ENCODE measurements at places on chromosomes 12 and 14. TPM values are rescaled to one million over a fixed set of nuclear protein-coding genes. Genes with fewer than 3 reads are reported as not detected.

Gene ATF7IP
- total RNA-seq, result 176 TPM

Gene HOXC4
- 69.4 TPM for total RNA-seq

Gene ATXN2
- total RNA-seq, result 149 TPM

Gene KDM2B
- 61.1 TPM for total RNA-seq

Gene POLE
- total RNA-seq, result 114 TPM

Gene PLA2G1B
- not detected for total RNA-seq

Gene SMIM41
- total RNA-seq, result not detected

- H3K27me3 ChIP-seq, result no peaks in the 10 kb centered on the region
- H3K36me3 ChIP-seq, result peaks cover 26% of the 10 kb centered on the region
- DNase-seq, result no peak
- peaks cover 11% of the 10 kb centered on the region for H3K4me1 ChIP-seq
Observed at GRCh38 chr12:42361909-42362646, 36.1 kb downstream of the PPHLN1 start.

DNA sequence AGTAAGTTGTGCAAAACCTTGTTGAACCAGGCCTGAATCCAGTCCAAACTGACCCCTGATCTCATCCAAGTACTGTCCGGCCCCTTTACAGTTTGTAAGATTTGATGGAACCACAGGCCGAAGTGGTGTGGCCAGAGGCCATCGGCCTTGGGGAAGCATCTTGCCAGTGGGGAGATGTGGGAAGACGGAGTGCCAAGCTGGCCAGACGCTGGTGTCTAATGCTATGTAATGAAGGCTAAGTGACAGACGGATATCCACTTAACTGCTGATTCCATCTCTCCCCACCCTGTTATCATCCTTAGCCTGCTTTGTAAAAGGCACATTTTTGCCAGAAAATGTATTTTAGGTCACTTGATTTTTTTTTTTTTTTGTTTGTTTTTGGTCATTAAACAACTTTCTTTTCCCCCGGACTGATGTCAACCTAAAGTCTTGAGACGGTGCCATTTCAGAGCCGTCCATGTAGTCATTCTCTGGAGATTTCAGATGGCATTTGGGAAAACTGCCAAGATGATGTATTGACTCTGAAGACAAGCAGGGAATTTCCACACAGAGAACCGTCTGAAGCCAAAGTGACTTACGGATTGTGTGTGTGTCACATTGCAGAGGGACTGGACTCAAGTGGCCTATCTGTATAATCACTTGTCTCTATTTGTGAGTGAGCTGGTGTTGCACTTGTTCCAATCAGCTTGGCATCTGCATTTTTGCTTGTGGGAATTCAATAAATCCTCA lies 86.5 kb upstream of the MANSC4 start:
- H3K4me1 ChIP-seq, result peaks cover 26% of the 10 kb centered on the region
- no peak overlapping the region for H3K27ac ChIP-seq
- H3K27me3 ChIP-seq, result no peaks in the 10 kb centered on the region
- no peaks in the 10 kb centered on the region for H3K36me3 ChIP-seq
- H3K4me3 ChIP-seq, result no peak overlapping the region

- H3K4me1 ChIP-seq, result no peaks in the 10 kb centered on the region
- no peaks in the 10 kb centered on the region for H3K36me3 ChIP-seq
- no peak overlapping the region for H3K4me3 ChIP-seq
- H3K27me3 ChIP-seq, result peaks cover 17% of the 10 kb centered on the region
- DNase-seq, result no peak
- H3K27ac ChIP-seq, result no peak overlapping the region
Observed at GRCh38 chr12:94498073-94498472, 38.4 kb upstream of the CEP83 start.

- peaks cover 6% of the 10 kb centered on the region for H3K4me1 ChIP-seq
- H3K4me3 ChIP-seq, result no peak overlapping the region
- H3K36me3 ChIP-seq, result no peaks in the 10 kb centered on the region
- H3K27ac ChIP-seq, result no peak overlapping the region
- H3K27me3 ChIP-seq, result no peaks in the 10 kb centered on the region
Observed at GRCh38 chr14:92997343-92998061, 74.6 kb downstream of the CHGA start.

DNA sequence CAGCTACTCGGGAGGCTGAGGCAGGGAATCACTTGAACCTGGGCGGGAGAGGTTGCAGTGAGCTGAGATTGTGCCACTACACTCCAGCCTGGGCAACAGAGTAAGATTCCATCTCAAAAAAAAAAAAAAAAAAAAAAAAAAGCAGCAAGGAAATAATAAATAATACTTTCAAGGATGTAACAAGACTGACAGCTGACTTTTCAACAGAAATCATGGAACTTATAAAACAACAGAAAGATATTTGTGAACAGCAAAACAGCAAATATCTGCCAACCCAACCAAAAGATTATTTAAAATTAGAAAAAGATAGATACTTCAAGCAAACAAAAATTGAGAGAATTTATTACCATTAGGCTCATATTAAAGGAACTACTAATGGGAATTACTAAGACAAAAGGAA lies 115.1 kb downstream of the TSHR start:
- H3K36me3 ChIP-seq, result peaks cover 2% of the 10 kb centered on the region
- no peaks in the 10 kb centered on the region for H3K4me1 ChIP-seq
- H3K27ac ChIP-seq, result no peak overlapping the region
- H3K4me3 ChIP-seq, result no peak overlapping the region

GRCh38 chr14:81429028-81429427 lies 28.9 kb upstream of the STON2 start:
- peaks cover 3% of the 10 kb centered on the region for H3K27me3 ChIP-seq
- H3K4me3 ChIP-seq, result no peak overlapping the region
- DNase-seq, result no peak
- H3K4me1 ChIP-seq, result peaks cover 19% of the 10 kb centered on the region
- no peaks in the 10 kb centered on the region for H3K36me3 ChIP-seq
- no peak overlapping the region for H3K27ac ChIP-seq

DNA sequence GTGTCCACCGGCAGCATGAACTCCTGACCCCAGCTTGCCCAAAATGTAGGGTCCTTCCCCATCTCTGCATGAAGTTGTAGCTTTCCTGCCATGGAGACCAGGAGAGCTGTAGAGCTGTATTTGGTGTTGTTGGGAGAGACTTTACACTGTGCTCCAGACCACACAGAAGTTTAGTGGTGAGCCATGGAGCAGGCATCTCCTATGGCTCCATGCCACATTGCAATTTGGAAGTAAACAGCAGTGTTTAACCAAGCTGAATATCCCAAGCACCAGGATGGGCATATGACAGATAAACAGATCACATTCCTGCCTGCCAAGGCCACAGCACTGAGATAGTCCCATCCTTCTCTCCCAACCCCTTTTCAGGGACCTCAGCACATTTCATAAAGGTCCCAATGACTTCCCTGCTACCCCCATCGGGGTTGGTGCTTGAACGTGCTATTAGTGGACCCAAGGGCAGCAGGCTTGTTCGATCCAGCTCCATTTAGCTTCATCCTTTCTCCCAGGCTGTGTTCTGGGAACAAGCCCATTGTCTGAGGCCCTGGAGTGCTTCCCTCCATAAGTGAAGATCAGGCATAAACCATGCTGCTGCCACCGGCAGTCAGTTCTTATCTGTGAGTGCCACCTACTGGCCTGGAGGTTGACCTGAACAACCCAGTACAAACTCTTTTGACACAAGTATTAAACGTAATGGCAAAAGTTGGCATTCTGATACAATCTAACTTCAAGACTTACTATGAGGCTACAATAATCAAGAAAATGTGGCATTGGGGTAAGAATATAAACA lies 172.3 kb upstream of the ATXN7L3B start:
- peaks cover 2% of the 10 kb centered on the region for H3K4me1 ChIP-seq
- no peak for DNase-seq
- no peak overlapping the region for H3K4me3 ChIP-seq
- no peaks in the 10 kb centered on the region for H3K27me3 ChIP-seq
- H3K27ac ChIP-seq, result no peak overlapping the region
- H3K36me3 ChIP-seq, result no peaks in the 10 kb centered on the region

DNA sequence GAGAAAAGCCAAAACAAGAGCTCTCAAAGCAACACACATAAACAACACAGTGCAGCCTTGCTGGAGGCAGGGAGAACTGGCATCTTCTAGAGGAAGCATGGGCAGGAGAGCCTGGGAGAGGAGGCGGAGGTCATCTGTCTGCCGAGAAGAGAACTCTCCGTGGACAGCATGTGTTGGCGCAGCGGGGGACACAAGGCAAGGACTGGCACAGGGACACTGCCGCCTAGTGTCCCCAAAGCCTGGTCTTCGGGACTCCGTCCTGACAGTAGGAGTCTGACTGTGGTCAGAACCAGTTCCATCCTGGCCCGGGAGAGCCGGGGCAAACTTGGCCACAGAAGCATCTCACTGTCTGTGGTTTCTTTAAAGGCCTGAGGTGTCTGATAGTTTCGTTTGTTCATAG lies 47.3 kb downstream of the KCNA1 start:
- no peak overlapping the region for H3K27ac ChIP-seq
- no peak overlapping the region for H3K4me3 ChIP-seq
- no peaks in the 10 kb centered on the region for H3K36me3 ChIP-seq
- H3K4me1 ChIP-seq, result peaks cover 16% of the 10 kb centered on the region

GRCh38 chr14:33566082-33566481 lies 384.8 kb downstream of the EGLN3 start:
- H3K4me1 ChIP-seq, result peaks cover 44% of the 10 kb centered on the region
- no peak overlapping the region for H3K27ac ChIP-seq
- peaks cover 5% of the 10 kb centered on the region for H3K27me3 ChIP-seq
- no peak for DNase-seq

DNA sequence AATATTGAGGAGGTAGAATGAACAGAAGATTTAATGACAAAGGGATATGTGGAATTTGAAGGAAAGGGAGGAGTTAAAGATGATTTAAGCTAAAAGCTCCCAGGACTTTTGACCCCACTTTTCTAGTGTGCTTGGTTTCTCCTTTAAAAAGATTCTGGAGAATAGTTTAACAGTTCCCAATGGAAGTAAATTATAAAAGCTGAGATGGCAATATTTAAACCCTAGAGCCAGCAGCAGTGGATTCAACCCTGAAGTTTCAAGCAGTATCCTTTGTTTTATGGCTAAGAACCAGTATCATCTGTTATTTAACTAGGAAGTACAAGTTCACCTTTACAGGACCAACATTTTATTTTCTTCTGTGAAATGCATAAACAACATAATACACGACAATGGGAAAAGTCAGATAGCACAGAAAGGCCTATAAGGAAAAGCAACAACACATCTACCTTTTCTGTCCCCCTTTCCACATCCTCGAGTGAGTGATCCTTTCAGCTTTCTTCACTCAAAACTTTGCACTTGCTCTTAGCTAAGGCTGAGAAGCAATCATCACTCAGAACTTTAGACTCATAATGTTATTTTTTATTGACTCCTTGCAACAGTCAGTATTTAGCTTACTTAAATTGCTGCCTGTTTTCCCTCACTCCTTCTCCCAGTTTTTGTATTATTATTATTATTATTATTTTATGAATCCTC lies 264.5 kb downstream of the FBXL14 start:
- H3K27me3 ChIP-seq, result no peaks in the 10 kb centered on the region
- H3K4me3 ChIP-seq, result no peak overlapping the region
- no peak for DNase-seq
- H3K36me3 ChIP-seq, result peaks cover 25% of the 10 kb centered on the region
- H3K4me1 ChIP-seq, result peaks cover 53% of the 10 kb centered on the region
- no peak overlapping the region for H3K27ac ChIP-seq

- no peaks in the 10 kb centered on the region for H3K4me1 ChIP-seq
- H3K27ac ChIP-seq, result no peak overlapping the region
- no peaks in the 10 kb centered on the region for H3K36me3 ChIP-seq
- no peak overlapping the region for H3K4me3 ChIP-seq
Observed at GRCh38 chr12:30152705-30153104, 369.0 kb upstream of the TMTC1 start.

Measured in mesothelial cell of epicardium (in vitro differentiated cells).